Stimulated activated CD4-positive, alpha-beta T cell treated with anti-CD3 and anti-CD28 coated beads, Interleukin-1b, Interleukin-23, amount 100 ng/mL, for 1 hour (primary cell): ENCODE measurements at places on chromosomes 11 and 22.

DNA sequence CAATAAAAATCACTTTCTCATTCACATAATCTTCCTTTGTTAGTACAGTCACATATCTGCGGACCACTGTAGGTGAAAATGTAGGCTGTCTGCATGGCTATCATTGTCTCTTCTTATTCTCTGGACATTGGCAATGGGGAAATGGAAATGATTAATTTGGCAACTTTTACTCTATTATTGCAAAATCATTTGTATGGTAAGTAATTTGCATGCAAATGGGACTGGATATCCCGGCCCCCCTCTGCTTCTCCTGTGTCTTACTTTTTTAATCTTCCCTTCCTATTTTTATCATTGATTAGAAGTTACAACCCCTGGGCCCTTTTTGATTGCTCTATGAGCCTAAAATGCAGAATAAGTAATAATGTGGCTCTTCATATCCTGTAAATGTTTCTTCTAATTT is 6.0 kb downstream of the GRK3 start:
- no peak for DNase-seq

- DNase-seq: no peak
Observed at GRCh38 chr11:109818290-109818689, 274.9 kb upstream of the ZC3H12C start.

GRCh38 chr11:62914416-62914815 is 6.7 kb downstream of the CHRM1 start:
- DNase-seq: no peak

- DNase-seq: no peak
Observed at GRCh38 chr22:40588726-40589125, 47.8 kb downstream of the MRTFA start.

DNA sequence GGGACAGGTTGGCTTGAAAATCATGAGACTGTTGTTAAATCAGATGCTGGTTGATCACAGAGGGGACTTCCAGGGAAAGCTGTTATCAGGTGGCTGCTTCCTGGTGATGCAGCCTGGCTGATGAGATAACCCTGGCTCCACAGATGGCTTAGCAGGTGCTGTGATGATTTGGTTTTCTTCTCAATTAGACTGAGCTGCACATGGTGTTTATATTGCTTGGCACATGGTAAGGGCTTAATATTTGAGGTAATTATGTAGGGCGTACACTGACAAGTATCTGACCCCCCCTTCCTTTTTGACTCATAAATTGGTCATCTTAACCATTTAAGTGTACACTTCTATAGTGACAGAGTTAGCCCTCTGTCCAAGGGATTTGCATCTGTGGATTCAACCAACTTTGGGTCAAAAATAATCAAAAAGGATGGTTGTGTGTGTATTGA is 7.0 kb downstream of the RPS3 start:
- no peak for DNase-seq

GRCh38 chr11:69240332-69241074 is 53.5 kb upstream of the MYEOV start:
- DNase-seq: no peak

- DNase-seq: no peak
Observed at GRCh38 chr11:43580735-43581369, 99.7 kb upstream of the HSD17B12 start.

DNA sequence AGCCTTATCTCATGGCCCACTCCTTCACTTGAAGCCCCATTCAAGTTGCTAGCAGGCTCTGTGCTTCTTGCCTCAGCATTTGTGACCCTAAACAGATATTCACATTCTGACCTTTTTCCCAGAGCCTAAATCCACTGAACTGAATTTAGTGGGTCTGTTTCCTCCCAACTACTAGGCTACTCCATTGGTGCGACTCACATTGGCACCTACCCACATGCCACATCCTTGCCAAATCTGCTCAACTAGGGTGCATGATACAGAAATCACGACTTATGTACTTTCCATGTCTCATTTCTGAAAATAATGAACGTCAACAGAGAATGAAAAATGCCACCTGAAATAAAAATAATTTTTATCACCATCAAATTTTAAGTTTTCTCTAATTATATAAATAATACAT is 8.4 kb upstream of the MMP12 start:
- DNase-seq: no peak

- DNase-seq: no peak
Observed at GRCh38 chr11:58495906-58496305, 12.0 kb downstream of the OR5B21 start.

GRCh38 chr11:76863196-76863777 is 2.6 kb downstream of the ACER3 start:
- no peak for DNase-seq

GRCh38 chr11:122653916-122654585 is 1.5 kb upstream of the UBASH3B start:
- DNase-seq: no peak
